Umbilical cord (tissue), 2 donors: ENCODE measurements at places on chromosomes 3 and 15.
A peak's percentile ranks its signal among the peaks of the same experiment; 100 is the strongest.

DNA sequence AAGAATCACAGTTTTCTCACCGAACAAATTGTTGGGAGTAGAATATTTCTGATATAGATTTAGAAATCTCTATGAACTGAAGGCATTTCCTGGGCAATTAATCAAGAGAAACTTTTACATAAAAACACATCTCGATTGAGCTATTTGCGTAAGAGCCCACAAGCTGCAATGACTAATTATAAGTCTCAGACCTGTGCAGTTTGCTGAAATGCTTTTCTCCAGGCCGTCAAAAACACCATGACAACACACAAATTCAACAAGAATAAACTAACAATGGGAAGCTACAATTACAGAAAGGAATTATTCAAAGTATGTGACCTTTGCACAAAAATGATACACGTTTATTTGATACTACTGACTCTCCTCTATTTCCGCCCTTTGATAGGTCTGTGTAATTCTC lies 481.2 kb upstream of the WNT5A start:
- DNase-seq = no peak

GRCh38 chr15:25783134-25783533 lies 80.0 kb downstream of the ATP10A start:
- no peak for DNase-seq

DNA sequence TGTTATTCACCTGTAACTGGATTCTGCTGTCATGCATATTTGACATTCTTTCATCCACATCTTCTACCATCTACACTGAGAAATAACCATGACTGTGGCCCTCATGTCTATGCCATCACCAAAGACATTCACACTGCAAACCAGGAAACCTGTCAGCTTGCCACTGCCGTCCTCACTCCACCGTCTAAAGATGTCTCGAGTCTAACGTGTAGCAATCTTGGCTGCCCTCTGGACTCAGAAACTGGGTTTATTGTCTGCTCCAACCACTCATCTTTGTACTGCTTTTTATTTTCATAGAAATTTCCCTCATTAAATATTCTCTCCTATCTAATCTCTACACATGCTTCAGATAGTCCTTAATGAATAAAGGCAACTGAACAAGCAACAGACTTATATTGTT lies 57.1 kb downstream of the CRYGS start:
- no peak for DNase-seq

DNA sequence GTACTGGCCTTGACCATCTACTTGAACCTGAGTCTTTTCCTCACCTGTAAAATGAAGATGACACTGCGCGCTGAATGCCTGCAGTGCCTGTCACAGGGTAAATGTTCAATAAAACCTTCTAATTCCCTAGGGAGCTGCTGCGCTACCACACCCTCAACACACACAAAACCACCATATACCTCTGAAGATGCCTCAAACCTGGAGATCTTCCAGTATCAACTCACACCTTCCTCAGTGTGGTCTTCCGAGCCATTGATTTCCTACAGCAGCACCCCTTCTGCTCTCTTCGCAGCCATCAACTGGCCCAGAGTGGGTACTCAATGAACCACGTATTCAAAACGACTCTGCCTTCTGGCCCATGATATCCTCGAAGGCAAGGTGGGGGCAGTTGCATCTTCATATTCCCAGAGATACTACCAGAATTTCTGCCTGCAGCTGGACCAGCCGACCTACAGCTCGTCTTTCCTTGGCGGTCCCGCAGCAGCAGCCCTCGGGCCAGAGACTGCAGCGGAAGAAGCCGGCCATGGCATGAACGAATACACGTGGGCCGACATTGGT lies 695 bp downstream of the RPL32 start:
- DNase-seq = no peak

DNA sequence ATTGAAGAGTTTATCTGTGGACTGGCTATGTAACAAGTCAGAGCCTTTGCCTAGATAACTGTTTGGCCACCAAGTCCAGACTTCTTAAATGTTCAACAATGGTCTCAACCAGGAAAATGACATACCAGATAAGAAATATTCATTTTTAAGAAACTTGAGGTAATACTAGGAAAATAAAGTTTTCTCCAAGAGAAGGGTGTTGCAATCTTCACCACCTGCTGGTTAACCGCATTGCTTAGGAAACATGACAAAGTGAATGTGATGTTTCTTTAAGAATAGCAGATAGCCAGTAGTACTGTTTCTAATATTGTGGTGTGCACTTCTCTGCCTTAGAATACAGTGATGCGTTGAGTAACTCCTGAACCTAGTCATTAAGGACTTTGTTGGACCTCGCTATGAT lies 321.5 kb upstream of the CADM2 start:
- DNase-seq = no peak

- peak; percentile 32 for DNase-seq
Measured at GRCh38 chr3:25831578-25831977, 41.7 kb downstream of the OXSM start.

GRCh38 chr15:94105760-94106159 lies 125.6 kb upstream of the MCTP2 start:
- peak; percentile 24 for DNase-seq

DNA sequence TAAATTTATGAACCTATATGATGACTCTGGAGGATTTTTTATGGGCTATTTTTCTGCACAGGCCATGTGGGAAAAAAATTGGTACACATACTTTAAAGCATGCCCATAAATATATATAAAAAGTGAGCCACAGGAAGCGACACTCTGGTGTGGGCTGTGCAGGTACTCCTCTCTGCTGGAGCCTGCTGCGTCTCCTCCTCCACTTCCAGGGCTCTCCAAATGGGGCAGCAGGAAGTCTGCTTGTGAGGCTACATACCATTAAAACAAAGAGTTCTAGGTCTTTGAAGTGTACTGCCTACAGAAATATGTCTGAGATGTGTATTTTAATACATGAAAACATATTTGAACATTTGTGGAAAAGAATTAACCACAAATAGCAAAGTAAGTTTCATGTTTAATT lies 135.1 kb downstream of the CTNNB1 start:
- no peak for DNase-seq

DNA sequence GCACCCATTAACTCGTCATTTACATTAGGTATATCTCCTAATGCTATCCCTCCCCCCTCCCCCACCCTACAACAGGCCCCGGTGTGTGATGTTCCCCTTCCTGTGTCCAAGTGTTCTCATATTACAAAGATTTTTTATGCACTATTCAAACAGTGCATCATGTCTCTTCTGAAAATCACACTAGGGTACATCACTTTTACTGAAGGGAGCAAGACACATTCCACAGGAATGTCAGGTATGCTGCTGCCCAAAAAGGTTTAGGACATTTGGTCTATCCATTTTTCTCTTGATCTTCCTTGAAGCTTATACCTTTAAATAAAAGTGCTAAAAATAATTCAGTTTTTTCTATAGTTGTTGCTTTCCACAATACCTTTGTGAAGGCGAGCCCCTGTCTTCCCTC lies 9.2 kb upstream of the EPHA3 start:
- no peak for DNase-seq

- DNase-seq = no peak
Measured at GRCh38 chr15:60795889-60796288, 316.9 kb upstream of the ICE2 start.

DNA sequence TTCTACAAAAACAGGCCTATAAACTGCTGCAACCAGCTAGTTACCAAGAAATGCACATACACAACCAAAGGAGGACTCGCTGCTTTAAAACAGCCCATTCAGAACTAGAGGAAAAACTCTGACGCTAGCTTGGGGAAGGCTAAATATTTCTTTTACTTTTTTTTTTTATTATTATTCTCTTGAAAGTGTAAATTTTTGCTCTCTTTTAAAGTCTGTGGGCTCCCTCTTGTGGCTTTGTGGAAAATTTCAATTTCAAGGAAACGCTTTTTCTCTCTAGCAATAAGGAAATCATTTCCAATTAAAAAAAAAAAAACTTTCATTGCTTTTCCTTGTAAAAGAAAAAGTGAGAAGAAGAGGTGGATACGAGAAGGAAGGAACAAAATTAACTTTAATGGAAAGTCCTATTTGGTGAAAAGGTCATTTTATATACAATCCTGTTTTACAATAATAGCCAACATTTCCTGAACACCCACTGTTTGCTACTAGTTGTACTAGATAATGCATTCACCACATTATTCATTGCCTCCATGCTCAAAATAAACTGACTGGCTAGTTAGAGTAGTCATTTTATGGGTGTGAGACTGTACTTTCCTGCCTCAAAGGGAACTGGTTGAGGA lies 51.2 kb upstream of the SAMMSON start:
- peak; percentile 66 for DNase-seq

GRCh38 chr3:123342631-123343080 lies 106.2 kb downstream of the ADCY5 start:
- DNase-seq = no peak

DNA sequence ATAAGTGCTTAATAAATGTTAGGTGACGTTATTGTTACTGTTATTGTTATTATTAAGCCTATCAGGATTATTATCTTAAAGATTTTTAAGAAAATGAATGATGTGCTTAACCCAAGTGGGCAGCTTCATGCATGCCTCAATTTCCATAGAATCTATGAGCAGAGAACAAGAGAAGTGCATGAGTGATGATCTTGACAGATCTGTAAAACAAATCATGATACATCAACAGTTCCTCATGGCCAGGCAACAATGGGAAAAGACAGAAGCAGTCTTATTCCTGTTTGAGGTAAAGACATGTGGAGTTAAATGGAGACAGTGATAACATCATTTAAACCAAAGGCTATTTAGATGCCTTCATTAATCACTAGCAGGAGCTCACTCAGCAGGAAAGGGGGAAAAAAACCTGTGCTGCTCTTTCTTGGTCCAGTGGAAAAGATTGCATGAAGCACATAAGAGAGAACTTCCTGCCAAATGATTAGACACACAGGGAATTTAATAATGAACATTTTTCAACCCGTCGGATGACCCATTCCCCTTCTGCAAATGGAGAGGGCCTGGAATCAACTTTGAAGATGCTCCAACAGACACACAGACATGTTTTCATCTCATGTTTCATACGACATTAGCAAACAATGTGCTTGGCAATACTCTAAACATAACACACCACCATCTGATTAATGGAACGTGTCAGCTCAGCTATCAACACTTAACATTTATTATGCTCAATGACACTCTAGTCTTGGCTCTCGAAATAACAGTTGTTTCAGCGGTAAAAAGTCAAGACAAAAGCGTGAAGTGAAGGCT lies 212.2 kb upstream of the LRRN1 start:
- no peak for DNase-seq

DNA sequence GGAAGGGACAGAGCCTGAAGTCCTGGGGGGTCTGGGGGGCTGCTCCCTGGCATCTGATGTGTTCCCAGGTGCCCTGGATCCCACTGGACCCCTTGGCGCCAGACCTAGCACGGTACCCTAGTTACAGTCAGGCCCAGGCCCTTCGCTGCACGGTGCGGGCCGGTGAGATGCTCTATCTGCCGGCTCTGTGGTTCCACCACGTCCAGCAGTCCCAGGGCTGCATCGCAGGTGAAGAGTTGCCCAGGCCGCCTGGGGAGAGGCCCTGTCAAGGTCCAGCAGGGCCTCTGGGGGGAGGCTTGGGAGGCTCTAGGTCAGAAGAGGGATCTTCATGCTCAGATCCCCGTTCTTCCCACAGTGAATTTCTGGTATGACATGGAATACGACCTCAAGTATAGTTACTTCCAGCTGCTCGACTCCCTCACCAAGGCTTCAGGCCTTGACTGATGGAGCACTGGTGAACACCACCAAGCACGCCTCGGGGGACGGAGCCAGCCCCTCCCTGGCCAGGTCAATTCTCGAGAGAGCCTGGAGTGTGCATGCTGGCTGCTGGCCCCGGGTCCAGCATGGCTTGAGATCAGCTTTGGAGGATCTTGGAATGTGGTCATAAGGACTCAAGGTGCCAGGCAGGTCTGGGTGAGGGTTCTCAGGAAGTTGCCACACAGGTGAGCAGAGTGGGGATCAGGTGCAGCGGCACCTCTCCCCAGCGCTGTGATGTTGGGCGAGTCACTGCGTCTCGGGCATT lies 1.8 kb upstream of the PLA2G4B start:
- no peak for DNase-seq

DNA sequence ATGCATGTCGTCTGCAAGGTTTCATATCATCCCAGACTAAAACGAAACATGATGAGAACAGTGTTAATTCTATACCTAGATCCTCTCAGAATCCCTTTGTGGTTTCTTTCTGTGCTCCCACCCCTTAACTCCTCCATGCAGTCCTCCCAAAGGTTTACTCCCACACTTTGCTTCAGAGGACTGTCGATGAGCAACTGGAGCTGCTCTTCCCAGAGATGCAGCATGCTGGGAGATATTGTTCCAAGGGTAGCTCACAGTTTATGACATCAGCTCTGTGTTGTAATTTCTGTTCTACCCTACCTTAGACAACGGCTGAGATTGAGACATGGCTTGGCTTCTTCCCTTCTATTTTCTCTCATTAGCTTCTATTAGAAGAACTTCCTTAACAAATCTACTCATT lies 313.0 kb upstream of the COL8A1 start:
- DNase-seq = no peak

GRCh38 chr15:59436774-59437141 lies 1.2 kb upstream of the FAM81A start:
- DNase-seq = peak; percentile 64

DNA sequence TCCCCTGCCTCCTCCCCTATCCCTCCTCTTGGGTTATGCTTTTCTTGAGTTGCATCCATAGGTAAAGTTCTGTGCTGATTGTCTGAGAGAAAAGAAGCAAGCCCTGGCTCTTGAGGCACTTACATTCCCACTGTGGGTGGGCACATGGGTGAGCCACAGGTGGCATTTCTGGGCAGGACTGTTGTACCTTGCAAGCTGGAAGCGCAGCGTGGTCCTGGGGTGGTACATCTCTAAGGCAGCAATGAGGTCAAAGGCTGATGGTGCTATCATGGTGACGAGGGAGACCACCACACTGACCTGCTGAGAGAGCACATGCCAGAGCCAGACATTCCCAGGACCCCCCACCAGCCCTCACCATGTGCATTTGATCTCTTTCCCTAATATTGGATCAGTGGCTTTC lies 24.7 kb downstream of the TMC3 start:
- DNase-seq = no peak

DNA sequence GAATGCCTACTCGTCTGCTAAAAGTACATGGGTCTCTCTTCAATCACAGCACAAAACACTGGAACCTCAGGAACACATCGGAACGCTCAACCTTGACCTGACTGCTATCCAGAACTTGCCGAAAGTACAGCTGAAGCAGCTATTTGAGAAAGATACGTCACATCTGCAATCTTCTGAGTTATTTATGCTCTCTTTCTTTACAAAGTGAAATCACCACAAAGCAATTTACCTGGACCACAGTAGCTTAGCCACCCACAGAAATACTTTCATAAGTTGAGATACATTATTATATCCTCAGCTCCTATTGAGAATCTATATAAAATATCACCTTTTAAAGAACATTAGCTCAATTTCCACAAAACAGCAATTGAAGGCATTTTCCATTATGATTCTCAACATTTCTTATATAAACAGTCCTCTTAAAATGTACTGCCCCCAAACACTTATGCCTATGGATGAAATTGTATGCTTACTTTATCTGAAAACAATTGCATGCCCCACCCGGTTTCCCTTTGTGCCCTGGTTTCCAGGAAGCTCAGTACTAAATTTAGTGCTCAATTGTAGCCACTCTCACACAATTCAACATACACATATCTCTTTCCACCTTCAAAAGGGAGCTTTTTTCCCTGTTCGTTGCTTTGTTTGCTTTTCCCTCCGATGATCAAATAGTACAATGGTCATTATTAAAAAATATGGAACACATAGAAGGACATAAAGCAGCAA lies 31.8 kb downstream of the HEG1 start:
- no peak for DNase-seq

GRCh38 chr3:112097378-112097777 lies 11.2 kb downstream of the C3orf52 start:
- peak; percentile 83 for DNase-seq
